ENCODE measurements at places on chromosomes 3 and 15.

DNA sequence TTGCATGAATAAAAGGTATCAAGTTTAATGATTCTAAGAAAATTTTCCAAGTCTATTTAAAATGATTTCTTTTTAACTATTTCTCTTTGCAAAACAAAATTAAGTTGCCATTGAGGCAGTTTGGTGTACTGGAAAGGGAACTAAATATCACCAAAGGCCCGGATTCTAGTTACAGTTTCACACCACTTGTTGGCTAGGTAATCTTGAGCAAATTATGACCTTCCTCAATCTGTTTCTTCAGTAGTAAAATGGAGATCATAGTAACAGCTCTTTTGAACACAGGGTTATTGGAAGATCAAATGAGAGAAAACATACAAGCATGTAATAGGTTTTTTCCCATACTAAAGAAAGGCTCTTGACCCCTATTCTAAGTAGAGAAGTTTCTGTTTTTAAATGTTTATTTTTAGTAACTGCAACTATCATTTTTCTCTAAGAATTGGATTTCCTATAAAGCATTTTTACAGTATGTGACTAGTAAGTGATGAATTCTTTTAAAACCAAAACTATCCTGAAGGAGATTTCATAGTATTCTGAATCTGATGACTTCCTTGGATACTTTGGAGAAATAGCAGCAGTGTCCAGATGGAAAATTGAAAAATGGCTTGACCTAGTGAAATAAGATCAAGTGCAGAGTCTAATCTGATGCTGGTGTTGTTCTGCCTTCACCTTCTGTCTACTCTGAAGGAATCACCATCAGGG lies 15.7 kb downstream of the SCAANT1 start:
- no peak for DNase-seq

- no peak for DNase-seq
These were observed 122.7 kb downstream of the NTRK3 start for GRCh38 chr15:88133795-88134194.

DNA sequence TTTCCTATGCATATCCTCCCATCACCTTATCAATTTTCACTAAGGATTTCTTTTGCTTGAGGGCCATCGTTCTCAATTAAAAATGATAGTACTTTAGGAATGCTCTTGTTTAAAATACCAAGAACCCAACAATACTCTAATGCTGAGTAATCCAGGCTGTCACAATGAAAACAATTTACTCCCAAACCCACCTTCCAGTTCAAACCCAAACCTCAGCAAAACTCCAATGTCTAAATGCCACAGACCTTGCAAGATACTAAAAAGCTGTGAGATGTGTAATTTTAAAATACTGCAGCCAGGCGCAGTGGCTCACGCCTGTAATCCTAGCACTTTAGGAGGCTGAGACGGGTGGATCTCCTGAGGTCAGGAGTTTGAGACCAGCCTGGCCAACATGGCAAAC lies 889.8 kb downstream of the ROBO1 start:
- DNase-seq, result no peak

GRCh38 chr3:14148041-14148985 lies 23.5 kb downstream of the TMEM43 start:
- DNase-seq, result no peak

DNA sequence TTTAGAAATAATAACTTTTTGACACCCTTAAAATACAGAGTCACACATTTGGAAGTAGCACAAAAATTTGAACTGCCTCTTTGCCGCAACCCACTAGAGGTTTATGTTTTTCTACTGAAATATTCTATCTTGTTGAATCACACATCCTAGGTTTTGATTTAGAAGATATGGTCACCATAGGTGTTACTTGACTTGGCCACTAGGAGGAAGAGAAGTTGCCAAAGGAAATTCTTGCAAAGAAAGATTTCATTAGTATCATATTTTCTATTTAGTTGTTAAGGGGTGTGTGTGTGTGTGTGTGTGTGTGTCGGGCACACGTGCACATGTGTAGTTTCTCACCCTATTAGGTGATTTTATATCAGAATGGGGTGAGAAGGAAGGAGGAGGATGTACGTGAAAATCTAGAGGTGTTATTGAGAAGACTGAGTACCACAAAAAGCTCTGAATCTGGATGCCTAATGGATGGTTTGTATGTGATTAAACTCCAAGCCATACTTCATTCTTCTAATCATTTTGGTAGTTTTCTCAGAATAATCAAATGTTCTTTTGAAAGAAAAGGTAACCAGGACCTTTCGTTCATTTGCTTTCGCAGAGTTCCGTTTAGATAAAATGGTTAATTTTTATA lies 31.5 kb downstream of the ZFAND6 start:
- no peak for DNase-seq

DNA sequence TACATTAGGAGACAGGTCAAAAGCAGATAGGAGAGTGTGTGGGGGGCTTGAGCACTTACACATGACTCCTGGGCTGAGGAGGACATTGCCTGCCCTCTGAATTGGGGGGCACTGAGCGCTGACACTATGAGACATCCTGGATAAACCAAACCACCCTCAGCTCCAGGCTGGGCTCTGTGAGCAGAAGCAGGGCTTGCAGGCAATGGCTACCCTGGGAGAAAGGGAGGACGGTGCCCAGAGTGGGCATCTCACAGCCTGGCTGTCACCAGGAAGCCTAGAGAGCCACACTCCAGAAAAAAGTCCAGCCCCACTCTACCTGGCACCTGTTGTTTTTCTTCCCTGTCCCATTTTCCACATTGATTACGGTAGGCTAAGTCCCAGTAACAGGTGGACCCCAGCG lies 8.2 kb upstream of the KLF13 start:
- DNase-seq, result no peak

GRCh38 chr15:57090496-57090859 lies 172.0 kb downstream of the TCF12 start:
- DNase-seq, result no peak

DNA sequence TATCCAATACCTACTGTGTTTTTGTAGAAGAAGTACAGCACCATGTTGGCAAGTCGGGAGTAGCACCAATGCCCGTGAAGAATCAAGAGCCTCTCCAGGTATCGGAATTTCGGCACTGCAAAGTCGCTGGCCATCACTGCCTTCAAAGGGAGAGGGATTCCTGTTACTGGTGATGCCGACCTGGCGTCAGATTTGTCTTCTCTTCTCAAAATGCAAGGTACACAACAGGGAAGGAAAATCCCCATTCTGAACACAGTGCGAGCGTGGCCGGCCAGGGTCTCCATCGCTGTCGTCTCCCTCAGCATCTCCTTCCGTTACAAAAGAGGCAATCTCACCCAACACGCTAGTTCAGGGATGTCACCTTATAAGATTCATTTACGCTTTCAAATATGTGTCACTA lies 175.4 kb downstream of the ATP10A start:
- no peak for DNase-seq

GRCh38 chr15:69939513-69940440 lies 157.9 kb downstream of the TLE3 start:
- no peak for DNase-seq

DNA sequence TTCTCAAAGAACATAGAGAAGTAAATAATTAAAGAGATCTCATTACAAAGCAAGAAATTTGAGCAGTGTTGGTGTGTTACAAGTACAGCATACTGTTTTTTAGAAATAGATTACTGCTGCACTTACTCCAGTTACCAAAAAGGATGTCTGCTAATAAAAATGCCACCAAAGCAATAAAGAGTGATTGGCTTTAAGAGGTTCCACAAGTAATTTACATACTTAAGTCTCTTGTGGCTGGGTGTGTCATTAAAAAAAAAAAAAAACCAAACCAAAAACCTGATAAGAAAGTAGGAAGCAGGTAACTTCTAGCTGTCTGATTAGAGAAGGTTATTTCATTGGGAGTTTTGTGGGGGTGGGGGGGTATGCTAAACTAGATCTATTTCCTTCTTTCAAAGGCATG lies 15.2 kb downstream of the RAB11A start:
- DNase-seq, result no peak

DNA sequence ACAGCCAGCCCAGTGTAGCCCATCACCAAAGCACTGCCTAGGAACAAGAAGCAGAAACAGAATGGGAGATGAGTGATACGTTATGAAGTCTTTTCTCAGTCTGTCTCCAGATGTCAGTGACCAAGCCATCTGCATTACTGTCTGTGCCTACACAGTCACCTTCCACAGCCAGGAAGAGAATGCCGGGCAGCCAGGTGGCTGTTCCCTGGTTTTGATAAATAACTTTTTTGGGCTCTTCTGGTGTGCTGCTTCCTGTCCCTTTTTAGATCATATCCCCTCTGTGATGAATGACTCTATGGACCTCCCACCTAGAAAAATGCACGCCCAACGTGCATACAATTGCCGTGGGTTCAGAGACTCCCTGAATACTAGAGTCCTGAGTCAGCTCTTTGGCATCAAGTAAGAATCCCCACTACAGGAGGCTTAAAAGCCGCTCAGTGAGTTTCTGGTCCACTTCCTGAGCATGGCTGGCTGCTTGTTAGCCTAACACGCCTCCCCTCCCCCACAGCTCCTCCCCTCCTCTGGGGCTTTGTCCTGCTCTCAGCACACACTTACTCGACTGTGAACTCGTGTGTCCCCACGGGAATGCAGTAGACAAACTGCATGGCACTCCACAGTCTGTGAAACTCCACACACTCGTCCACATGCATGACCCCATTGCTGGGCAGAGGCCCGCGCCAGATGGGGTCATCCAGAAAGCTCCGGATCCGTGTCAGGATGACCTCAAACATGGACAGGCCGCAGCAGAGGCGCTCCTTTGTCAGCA lies 34.7 kb downstream of the NIPA2 start:
- no peak for DNase-seq

GRCh38 chr3:194468086-194468485 lies 18.7 kb downstream of the ATP13A3 start:
- DNase-seq, result no peak

DNA sequence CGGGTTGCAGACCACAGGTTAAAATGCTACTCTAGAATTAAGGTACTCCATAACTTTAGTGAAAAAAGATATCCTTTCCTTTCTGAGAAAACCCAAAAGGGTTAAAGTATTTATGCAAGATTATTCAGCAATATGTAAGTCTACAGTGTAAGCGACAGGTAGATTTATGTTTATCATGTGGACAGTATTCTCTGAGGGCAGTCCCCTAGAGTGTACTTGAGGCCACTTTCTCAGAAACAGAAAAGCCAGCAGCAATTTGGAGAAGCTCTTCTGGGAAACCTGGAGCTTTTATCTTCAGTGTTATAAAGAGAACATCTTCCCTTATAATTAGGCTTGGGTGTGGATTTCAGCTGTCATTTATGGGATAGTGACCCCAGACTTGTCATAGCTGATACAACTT lies 8.9 kb downstream of the ST3GAL6 start:
- no peak for DNase-seq

- no peak for DNase-seq
These were observed 37.0 kb upstream of the TRIM71 start for GRCh38 chr3:32780735-32781210.

- DNase-seq, result no peak
These were observed 6.9 kb downstream of the PTH1R start for GRCh38 chr3:46884427-46884826.

- DNase-seq, result no peak
These were observed 34.8 kb downstream of the LINGO1 start for GRCh38 chr15:77597804-77598453.

GRCh38 chr3:122725106-122725505 lies 44.5 kb downstream of the PARP14 start:
- DNase-seq, result no peak

DNA sequence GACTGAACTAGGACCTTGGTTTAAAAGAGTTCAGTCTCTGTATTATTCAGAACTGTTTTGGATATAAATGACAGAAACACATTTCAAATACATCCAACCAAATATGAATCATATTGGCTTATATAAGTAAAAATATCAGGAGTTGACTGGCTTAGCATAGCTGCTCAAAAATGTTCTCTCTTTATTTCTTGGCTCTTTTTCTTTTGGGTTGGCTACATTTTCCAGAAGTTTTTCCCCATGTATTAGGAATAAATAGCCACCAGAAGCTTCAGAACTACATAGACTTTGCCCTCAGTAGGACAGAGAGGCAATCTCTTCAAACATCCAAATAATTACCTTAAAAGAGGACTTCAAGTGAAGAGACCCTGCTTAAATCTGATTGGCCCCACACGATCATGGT lies 32.7 kb downstream of the KCNMB2 start:
- no peak for DNase-seq

DNA sequence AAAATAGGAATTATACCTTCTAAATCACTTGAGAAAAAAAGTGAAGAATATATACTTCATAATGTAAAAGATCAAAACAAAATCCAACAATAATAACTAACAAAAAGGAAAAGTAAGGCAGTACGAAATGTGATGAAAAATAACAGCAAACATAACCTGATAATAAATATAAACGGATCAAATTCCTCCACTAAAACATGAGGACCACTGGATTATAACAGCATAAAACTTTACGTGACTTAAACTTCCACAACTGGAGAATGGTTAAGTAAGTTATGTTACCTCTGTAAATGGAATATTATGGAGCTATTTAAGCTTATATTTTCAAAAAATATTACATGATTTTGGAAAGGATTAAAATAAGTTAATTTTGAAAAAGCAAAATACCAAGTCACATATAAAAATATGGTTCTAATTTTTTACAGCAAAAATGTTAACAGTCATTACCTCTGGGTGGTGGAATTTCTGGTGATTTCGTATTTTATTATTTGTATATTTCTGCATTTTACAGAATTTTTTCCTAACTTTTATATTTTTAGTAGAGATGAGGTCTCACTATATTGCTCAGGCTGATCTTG lies 7.0 kb downstream of the SLC6A20 start:
- no peak for DNase-seq

DNA sequence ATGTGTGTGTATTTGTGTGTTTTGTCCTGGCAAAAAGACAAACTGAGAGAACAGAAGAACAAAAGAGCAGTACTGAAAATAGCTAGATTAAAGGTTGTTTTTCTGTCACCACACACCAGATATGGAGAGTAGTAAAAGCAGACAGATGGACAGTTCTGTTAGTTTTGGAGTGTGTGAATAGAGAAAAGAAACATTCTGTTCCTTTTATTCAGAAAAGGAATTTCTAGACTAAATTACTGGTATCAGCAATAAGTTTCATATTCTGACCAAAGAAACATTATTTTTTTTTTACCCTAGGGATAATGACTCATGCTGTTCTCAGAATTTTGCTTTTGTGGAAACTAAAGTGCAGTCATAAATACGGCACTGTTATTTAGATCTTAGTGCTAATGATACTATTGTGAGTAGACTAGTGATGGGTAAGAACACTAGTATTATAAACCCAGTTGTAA lies 32.9 kb downstream of the PIK3CA start:
- DNase-seq, result no peak

DNA sequence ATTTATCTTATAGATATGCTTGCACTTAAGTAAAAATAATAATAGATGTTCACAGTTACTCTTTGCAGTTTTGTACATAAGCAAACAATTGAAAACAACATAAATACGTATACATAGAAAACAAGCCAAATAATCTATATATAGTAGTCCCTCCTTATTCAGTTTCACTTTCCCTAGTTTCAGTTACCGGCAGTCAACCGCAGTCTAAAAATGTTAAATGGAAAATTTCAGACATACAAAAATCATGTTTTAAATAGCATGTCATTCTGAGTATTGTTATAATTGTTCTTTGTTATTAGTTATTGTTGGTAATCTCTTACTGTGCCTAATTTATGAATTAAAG lies 262.0 kb downstream of the CGGBP1 start:
- no peak for DNase-seq

All from T-helper 22 cell (primary cell).